NB4 (cell line): ENCODE measurements at places on chromosomes 13 and 19.

GRCh38 chr13:26679411-26680122 is 81.0 kb downstream of the GPR12 start:
- no peak for DNase-seq

- DNase-seq, result peak; percentile 44
Measured at GRCh38 chr13:59413126-59413525, 750.6 kb downstream of the DIAPH3 start.

GRCh38 chr19:53896682-53897081 is 12.4 kb upstream of the CACNG7 start:
- DNase-seq, result no peak

- no peak for DNase-seq
Measured at GRCh38 chr19:28793391-28794168, 419.4 kb downstream of the UQCRFS1 start.

GRCh38 chr13:65789815-65790214 is 1440.3 kb downstream of the PCDH9 start:
- DNase-seq, result no peak

GRCh38 chr13:101916775-101917474 is 464.4 kb downstream of the ITGBL1 start:
- DNase-seq, result no peak

- DNase-seq, result no peak
Measured at GRCh38 chr19:40286971-40287421, 1.9 kb upstream of the AKT2 start.

GRCh38 chr13:46526740-46527139 is 26.2 kb upstream of the LRCH1 start:
- no peak for DNase-seq

GRCh38 chr19:3682741-3683404 is 17.4 kb downstream of the PIP5K1C start:
- no peak for DNase-seq

DNA sequence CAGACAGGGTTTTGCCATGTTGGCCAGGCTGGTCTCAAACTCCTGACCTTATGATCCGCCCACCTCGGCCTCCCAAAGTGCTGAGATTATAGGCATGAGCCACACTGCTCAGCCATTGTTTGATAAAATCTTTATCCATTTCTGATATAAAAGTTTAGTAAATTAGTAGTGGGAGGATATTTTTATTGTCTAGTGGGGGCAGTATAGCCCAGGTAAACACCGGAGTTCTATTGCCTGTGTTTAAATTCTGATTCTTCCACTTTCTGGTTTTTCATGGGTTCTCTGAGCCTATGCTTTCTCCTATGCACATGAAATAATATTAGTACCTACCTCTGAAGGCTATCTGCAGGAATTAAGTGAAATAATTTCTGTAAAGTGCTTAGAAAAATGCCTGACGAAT is 20.1 kb upstream of the ARHGEF18 start:
- peak; percentile 50 for DNase-seq

DNA sequence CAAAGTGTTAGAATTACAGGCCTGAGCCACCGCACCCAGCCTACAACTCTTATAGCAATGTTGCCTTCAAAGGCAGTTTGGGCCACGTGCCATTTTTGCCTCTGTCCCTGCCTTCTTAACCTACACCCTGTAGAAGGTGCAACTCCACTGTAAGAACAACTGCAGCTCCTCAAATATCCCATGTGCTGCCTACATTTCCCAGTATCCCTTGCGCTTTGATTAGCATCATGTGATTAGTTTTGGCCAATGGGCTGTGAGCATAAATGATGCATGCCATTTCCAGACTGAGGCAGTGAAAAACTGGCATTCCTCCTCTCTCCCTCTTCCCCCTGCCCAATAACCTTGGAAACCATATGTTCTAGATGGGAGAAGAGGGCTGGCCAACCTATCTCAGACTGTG is 75.2 kb upstream of the MRI1 start:
- DNase-seq, result peak; percentile 45

- DNase-seq, result peak; percentile 17
Measured at GRCh38 chr19:55068950-55069864, 6.3 kb upstream of the RDH13 start.

- DNase-seq, result no peak
Measured at GRCh38 chr13:71576571-71576970, 290.4 kb downstream of the DACH1 start.

DNA sequence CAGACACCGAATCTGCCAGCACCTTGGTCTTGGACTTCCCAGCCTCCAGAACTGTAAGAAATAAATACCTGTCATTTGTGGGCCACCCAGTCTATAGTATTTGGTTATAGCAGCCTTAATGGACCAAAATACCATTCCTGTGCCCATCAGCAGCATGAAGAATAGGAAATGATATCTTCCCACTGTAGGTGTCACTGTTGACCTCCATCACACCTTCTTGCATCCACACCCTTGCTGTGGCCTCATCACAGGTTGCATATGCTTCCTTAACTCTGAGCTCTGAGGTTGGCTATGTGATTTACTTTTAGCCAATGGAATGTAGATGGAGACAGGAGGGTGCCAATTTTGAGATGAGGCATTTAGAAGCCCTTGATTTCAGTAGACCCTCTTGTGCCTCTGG is 242.0 kb upstream of the TSHZ3 start:
- peak; percentile 0 for DNase-seq

DNA sequence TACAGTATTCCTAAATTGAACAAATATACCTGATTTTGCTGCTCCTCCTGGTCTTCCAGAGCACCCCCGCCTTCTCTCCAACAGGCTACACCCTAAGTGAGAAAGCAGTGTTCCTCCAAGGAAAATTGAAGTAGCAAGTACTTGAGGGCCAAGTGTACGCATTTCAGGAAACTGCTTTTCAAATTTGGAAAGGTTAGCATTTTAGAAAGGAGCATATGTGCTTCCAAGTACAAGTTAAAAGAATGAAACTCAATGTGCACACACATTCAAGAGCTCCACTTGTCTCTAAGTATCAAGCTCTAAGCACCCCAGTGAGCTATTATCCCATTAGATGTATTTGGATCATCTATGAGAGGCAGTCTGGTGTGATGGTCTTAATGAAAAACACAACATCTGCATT is 25.8 kb downstream of the LHFPL6 start:
- no peak for DNase-seq
